ENCODE measurements at places on chromosomes 3 and 15.

- peak; percentile 73 for DNase-seq
Measured at GRCh38 chr3:18334837-18335601, 90.1 kb downstream of the SATB1 start.

DNA sequence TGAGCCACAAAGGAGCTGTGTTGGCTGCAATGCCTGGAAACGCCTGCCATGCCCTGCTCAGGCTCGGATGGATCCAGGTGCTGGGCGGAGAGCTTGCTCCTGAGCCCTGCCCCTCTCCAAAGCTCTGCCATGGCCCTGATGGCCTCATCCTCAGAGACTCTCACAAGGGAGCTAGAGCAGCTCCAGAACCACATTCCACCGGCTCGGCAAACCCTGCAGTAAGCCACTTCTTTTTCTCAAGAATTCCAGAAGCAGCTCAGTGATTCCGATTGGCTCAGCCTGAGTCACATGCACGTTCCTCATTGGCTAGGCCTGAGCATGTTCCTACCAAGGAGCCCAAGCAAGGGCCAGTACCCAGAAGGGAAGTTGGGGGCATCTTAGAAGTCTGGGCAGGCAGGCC, 24.8 kb downstream of the TPRA1 start:
- no peak for DNase-seq

DNA sequence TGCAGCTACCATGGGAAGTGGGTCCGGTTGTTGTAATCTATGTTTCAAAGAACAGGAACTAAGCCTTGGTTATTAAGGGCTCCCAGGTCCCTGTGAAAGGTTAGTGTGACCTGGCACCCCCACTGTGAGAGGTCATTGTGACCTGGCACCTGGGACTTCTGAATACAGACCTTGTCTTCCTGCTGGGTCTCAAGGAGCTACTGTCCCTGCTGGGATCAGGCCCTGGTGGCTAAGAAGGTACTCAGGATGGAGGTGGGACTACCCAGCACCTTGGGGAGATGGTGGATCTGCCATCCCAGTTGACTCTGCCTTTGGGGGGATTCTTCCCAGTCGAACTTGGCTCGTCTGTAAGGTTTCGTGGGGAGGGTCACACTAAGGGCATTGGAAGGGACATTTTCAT, 10.3 kb upstream of the SLCO2A1 start:
- DNase-seq = no peak

DNA sequence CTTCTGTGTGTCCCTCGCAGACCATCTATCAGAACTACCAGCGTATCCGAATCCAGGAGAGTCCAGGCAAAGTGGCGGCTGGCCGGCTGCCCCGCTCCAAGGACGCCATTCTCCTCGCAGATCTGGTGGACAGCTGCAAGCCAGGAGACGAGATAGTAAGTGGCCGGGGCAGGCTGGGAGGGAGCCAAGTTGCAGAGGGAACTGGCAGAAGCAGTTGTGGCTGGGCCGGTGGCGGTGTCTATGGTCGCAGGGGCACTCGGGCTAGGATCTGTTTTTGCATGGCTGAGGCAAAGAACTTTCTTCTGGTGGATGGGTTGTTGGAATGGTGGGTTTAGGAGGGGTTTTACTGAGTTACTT, 10.1 kb downstream of the MCM2 start:
- DNase-seq = no peak

Measured in Kasumi-1 (cell line).